ENCODE measurements at places on chromosomes 7 and 10.

DNA sequence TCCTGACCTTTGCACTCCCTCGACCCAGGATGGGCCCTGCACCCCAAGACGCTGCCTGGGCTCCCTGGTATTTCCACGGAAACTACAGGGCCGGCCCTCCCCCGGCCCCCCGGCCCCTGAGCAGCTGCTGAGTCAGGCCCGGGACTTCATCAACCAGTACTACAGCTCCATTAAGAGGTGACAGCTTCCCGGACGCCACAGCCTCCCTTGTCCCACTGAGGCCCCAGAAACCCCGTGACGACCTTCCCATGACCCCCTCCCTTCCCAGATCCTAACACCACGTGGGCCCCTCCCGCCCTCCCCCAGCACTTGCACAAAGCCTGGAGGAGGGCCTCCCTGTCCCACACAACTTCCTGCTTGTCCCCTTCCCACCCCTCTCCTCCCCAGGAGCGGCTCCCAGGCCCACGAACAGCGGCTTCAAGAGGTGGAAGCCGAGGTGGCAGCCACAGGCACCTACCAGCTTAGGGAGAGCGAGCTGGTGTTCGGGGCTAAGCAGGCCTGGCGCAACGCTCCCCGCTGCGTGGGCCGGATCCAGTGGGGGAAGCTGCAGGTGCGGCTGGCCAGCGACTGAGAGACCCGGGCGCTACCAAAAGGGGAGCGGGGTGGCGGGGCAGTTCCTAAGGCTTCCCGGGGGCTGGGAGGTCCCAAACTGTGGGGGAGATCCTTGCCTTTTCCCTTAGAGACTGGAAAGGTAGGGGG is 5.7 kb downstream of the NOS3 start:
- no peak for DNase-seq

- no peak for DNase-seq
Measured at GRCh38 chr10:9823268-9823930, 1194.3 kb upstream of the CELF2 start.

- DNase-seq: no peak
Measured at GRCh38 chr10:102208311-102209035, 17.6 kb upstream of the ELOVL3 start.

DNA sequence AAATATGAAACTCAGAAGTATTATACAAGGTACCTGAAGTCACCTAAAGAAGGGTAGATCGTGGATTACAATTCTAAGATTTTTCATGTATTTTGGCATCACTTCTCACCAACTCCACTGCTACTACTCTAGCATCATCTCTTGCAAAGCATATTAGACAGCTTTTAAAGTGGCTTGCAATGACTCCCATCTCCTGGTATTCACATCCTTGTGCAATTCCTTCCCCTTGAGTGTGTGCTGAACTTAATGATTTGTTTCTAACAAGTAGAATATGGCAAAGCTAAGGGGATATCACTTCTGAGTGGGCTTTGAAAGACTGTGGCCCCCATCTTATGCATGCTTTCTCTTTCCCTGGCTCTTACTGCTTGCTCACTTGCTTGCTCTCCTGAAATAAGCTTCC is 280.2 kb downstream of the SNX13 start:
- no peak for DNase-seq

DNA sequence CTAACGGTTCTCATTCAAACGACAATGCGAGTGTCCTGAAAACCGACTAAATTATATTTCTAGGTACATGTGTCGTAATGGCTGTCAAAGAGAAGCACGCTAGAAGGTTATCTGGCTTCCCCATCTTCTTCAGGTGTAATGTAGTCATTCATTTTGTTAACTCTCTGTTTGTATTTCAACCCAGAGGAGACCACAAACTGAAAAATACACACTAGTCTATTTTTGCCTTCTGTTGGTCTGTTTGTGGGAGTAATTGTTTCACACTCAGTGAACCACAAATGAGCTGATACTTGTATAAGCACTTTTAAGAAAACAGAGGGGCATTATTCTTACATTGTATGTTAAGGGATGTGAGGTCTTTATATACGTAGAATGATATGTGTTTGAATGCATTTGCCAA is 305.9 kb downstream of the GATA3 start:
- DNase-seq: no peak

- DNase-seq: no peak
Measured at GRCh38 chr7:47100817-47101435, 481.0 kb downstream of the TNS3 start.

DNA sequence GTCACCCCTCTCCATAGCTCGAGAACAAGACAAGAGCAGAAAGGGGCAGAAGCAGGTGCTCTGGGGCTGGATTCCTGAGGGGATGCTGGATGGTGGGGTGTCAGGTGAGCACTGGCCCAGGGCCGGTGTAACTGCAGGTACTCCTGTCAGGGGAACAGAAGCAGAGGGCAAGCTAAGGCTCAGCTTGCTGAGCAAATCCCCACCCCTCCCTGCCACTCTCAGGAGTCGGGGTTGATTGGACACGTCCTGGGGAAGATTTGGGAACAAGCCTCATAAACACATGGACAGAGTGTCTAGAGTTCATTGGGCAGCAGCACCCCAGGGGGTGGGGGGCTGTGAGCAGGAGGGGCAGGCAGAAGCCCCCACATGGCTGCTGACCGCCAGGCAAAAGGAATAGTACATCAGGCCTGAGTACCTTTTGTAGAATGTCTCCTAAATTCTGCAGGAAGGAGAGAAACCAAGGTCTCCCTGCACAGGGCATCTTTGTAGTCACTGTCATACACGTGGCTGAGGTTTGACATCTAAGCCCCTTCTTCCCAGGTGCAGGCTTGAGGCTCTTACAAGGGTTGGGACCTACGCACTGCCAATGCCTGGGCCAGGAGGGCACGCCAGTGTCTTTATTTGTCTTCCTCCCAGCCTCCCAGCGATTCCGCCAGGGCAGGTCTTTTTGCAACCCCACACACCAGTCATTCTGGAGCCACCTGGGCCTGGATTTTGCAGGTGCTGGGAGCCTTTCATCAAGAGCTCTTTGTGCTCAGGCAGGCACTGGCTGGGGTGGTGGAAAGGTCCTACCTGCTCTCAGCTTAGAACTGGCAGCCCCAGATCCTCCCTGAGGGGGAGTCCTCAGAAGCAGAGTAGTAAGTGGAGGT is 2.8 kb downstream of the CALML3 start:
- DNase-seq: no peak

DNA sequence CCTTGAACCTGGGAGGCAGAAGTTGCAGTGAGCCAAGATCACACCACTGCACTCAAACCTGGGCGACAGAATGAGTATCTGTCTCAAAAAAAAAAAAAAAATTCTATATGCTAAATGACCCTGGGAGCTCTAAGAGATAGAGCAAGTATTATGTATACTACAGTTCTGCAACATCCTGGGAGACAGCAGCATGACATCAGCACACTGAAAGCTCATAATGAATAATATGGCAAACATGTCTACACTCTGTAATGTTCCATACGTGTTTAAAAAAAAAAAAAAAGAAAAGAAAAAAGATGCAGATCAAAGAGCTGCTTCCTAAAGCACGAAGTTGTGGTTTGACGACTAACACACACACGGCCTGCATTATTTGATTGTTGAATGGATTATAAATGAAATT is 72.5 kb downstream of the CUL2 start:
- no peak for DNase-seq

DNA sequence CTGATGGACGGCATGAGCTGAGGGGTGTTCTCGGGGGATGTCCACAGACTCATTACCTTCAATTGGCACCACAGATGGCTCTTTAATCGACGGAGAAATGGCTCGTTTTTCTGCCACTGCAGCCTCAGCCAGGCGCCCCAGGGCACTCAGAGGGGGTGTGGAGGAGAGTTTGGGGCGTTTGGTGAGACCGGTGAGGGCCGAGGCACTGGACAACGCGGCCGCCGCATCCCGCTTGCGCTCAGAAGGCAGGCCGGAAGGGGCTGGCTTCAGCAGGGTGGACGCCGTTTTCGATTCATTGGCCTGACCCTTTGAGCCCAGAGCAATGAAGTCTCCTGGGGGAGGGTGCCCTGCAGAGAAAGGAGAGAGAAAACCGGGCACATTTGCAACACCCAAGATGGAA is 1.3 kb downstream of the INTS1 start:
- no peak for DNase-seq

DNA sequence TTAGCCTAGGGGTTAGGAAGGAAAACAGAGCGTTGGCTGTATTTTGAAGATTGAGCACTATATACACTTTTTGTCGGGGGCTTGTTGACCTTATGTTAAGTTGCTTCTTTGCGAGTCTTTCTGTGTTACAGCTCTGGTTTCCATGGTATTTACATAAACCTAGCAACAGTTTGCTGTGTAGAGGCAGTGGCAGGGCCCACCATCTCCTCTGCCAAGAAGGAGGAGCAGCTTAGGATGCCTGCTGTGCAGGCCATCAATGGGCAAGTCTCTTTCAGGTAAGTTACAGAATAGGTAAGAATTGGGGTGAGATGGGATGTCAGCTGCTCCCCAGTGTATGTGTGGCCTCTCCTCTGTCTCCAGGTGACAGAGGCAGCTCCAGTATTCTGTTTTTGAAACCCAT is 485.5 kb downstream of the LRMDA start:
- no peak for DNase-seq
